ENCODE measurements at places on chromosomes 1 and 21. TPM values are rescaled to one million over a fixed set of nuclear protein-coding genes. Genes with fewer than 3 reads are reported as not detected.

GPR52 gene
- not detected for total RNA-seq

CELA3A gene
- not detected for total RNA-seq

KRTAP10-8 gene
- not detected for total RNA-seq

OR2T12 gene
- not detected for total RNA-seq

PLPPR5 gene
- not detected for total RNA-seq

OPRD1 gene
- total RNA-seq, result not detected

DIO1 gene
- total RNA-seq, result not detected

MTARC2 gene
- total RNA-seq, result 1.2 TPM

RHCE gene
- total RNA-seq, result 0.53 TPM

SLC35F3 gene
- 0.71 TPM for total RNA-seq

VSIG8 gene
- not detected for total RNA-seq

All from myometrial cell (primary cell).